ENCODE measurements at places on chromosomes 3 and 15.

DNA sequence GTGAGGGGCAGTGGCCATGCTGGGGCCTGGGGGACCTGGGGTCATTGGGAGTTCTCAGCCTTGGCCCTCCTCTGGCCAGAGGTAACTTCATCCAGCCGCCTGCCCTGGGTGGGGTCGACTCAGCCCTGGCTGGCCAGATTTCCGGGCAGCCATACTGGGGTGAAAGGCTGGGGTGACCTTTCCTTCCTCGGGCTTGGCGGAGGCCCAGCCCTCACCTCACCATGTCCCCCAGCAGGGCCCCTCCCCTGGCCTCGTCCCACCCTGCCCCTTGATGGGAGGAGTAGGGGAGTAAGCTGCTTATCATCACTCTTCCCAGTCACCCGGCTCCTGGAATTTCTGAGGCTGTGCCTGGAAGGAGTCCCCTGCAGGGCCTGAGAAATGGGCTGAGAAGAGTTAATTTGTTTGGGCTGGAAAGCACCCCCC lies 5.4 kb downstream of the SEMA3F start:
- DNase-seq: no peak

DNA sequence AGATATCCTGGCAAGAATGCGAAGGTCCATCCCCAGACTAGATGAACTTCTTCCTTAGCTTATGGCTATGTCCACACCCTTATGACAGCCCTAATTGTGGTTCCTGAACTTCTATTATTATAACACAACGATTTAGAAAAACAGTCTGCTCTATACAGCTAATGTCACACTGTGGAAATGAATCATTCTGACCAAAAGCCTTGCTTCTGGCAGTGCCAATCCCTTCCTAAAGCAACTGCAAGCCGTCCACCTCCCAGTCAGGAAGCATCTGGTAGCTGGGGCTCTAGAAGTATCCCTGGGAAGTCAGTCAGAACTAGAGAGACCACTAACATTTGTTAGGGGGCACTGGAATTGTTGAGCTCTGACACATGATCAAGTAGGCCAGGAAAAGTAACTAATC lies 45.0 kb downstream of the MYO5A start:
- no peak for DNase-seq

DNA sequence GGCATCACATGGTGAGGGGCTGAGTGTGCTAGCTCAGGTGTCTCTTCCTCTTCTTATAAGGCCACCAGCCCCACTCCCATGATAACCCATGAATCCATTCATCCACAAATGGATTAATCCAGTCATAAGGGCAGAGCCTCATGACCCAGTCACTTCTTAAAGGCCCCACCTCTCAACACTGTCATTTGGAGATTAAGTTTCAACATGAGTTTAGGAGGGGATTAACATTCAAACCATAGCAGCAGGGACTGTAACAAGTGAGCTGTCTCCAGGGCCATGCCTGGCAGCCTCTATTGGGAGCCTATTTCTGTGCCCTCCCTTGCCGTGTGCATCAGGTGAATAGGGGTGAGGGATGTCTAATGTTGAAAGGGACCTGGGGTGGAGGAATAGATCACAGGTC lies 77.5 kb downstream of the CHRD start:
- DNase-seq: no peak

DNA sequence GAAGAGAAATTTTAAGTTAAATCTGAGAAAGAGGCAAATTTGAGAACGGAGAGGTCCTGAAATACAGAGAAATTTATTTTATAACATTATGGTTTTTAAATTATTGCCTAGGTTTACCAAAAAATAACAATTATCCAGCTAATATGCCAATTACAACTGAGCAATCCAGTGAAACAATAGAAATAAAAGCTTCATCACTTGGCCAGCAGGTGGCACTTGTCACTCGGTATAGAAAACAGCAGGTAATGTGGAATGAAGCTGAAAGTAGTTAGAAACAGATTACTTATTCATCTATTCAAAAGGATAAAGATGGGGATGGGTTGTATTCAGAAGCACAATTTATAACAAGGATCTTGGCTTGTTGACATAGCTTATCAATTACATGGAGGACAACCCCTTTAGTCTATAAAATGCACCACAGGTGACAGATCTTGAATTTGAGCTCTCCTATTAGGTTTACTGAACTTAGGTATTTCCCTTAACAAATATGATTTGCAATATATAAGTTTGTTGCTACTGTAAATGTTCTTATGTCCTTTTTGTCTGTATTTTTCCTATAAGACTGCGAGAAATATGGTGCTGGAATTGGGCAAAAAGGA lies 70.1 kb upstream of the GUCA1C start:
- peak; percentile 24 for DNase-seq

- no peak for DNase-seq
Observed at GRCh38 chr3:43074901-43075689, 30.8 kb downstream of the POMGNT2 start.

DNA sequence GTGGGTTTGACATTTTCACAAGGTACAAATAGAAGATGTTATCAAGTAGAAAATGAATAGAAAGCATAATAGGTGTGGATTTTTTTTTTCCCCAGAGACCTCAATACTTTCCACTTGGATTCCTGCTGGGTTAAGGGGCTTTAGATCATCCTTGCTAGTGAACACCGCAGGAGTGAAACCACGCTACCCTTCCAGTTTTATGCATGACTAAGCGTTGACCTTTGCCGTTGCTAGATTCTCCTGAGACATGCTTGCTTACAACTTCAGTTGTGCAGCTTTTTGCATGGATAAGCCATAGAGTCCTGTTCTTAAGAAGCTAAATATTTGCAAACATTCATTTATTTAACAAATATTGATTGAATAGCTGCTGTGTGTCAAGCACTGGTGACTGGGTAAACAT lies 299.7 kb upstream of the LMCD1 start:
- no peak for DNase-seq

- no peak for DNase-seq
Observed at GRCh38 chr3:193554811-193555210, at the start of gene ATP13A4. Gene ATP13A4 (minus strand): TSS chr3:193554895. CDS start chr3:193554799, 96 bp downstream.

DNA sequence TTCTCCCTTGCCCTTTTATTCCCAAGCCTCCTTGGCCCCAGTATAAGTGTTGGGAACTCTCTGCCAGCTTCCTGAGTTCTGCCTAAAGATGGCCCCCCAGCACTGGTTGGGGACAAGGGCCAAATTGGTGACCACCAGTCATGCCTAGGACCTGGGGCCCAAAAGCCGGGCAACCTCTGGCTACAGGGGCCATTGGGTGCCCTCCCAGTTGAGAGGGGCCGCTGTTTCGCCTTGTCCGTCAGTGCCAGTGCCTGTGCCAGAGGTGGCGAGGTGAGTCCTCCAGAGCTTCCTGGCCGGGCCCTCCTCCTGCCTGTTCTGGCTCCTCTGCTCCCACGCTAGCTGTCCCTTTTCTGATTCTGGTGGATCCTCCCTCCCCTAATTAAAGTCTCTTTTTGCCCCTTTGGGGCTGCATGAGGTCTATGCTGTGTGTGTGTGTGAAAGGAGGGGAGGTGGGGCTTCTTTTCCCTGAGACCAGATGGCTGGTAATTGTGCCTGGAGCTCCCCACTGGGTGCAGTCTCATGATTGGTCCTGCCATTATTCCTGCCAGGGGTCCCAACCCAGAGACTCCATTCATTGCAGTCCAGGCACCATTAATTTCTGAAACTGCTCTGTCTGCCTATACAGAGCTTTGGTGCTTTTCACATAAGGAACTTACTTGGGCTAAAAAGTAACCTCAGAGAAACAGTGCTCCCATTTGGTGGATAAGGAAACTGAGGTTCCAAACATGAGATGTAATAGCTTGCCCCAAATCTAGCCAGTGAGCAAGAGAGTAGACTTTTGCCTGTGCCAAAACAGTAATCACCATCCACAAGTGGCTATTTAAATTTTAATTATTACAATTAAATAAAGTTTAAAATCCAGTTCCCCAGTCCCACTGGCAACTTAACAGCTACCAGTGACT lies 3.1 kb upstream of the TTLL3 start:
- DNase-seq: no peak

DNA sequence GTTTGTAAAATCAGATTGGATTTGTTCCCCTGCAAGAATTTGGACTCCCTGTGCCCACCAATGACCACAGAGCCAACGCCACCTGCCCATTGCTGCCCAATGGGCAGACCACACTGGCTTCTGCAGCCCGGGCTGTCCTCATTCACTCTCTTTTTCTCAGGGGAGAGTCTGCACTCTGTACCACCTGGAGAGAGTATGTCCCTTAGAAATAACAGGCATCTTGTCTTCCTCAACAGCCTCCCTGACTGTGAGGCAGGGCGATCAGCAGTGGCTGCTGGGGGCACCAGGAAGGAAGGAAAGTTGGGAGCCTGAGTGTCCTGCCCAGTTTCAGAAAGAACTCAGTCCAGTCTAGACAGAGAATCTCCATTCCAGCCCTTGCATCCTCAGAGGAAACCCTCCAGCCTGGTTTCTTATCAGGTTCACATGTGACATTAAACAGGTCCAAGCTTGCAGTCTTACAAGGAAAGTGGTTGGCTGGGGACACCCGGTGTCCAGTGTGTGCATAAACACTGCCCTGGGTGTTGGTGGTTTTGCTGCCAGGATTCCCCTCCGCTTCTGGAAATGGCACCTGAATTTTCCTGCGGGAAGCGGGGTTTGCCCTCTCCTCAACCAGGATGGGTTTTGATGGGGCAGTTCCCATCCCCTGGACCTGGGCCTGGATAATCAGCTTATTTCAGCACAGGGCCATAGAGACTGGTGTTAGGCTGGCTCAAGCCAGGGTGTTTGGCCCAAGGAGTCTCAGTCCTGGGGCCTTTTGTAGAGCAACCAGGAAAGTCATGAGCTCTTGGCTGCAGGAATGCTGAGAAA lies 37.2 kb downstream of the SSUH2 start:
- DNase-seq: no peak

GRCh38 chr3:177921153-177921552 lies 615.1 kb upstream of the KCNMB2 start:
- DNase-seq: no peak

DNA sequence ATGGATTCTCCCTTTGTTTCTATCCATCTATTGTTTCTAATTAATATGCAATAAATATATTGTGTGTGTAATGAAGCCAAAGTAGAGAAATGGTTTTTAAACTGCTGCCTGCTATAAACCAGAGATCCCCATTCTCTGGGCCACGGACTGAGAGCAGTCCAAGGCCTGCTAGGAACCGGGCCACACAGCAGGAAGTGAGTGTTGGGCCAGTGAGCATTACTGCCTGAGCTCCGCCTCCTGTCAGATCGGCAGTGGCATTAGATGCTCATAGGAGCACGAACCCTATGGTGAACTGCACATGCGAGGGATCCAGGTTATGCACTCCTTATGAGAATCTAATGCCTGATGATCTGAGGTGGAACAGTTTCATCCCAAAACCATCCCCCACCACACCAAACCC lies 85.2 kb upstream of the POMGNT2 start:
- no peak for DNase-seq

DNA sequence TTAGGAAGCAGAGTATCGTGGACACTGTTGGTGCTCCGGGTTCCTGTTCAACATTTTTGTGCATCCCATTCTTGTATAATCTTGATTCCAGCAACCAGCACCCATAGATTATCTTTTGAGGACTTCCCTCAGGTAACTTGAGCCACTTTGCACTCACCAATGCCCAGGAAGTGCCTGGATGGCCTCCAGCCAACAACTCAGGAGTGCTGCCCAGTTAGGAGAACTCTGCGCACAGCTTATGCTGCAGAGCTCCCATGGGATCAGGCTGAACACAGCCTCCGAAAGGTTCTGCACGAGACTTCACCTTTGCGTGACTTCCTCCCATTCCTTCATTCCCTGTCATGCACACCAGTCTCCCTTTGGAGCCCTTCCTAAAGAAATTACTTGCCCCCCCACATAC lies 64.3 kb upstream of the LRRN1 start:
- no peak for DNase-seq

DNA sequence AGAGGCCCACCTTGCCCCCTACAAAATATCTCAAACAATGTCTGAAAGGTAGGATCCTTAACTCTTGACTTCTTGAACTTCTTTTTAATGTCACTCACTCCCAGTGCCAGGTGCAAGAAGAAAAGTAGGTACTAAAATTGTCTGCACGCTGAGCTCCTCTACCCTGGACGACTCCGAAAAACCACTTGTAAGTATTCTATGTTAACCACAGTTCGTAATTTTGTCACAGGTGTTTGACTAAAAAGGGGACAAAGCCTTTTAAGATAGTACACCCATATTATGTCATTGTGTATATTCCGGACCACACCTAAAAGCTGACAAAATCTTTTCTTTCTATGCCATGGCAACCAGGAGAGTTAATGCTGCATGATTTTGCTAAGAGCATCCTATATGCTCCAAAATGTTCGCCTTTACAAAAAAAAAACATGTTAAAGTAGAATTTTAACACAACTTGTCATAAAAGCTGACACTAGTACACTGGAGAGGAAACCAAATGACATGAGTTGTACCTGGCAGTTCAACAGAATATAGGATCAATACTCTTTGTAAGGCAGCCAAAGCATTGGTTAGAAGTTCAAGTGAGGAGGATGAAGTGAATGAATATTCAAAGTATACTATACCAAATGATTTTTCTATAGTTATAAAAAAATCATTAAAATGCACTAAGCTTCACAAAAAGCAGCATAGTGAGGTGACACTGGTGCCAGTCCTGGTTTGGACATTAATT lies 210.5 kb downstream of the FOXP1 start:
- peak; percentile 45 for DNase-seq

DNA sequence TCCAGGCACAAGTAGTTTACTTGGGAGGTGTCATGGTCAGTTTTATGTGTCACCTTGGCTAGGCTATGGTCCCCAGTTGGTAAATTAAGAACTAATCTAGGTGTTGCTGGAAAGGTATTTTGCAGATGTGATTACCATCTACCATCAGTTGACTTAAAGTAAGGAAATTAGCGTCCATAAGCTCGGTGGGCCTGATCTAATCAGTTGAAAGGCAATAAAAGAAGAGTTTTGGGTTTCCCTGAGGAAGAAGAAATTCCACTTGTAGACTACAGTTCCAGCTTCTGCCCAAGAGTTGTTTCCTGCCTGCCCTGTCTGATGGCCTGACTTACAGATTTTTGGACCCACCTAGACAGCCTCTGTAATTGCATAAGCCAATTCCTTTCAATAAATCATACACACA lies 438.7 kb upstream of the PROK2 start:
- DNase-seq: no peak

DNA sequence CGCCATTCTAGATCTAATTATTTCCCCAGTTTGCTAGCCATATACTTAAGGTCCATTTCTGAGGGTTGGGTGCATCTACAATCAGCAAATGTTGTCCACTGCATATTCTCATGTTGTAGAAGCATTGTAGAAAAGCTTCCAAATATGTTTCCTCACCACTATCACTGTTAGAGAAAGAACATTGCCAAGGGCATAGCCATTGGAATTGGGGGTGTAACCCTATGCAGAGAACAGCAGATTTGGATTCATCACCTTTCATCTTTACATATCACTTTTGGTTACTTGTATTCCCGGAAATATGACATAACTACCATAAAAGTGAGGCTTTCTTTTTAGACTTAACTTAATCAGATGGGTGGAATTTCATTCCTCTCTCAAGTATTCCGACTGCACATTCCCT lies 203.6 kb downstream of the LSAMP start:
- DNase-seq: no peak

DNA sequence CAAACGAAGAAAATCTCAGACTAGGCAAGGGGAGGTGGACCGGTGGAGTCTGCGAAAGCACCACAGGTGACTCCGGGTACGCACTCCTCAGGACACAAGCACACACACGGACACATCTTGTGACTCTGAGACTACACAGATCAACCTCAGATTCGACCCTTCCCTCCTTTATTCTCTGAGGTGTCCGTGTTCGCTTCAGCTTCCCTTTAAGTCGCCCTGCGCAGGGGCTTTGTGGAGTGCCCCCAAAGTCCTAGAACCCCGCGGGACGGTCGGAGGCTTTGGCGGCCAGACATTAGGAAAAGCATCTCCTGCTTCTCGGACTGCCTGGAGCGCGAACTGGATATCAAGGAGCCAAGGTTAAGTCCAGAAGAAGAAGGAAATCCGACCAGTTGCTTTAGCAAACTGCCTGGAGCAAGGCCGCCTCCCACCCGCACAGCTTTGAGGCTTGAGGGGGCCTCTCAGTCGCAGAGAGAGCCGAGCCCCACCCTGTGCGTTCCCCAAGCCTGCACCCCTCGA lies 730 bp downstream of the DGKG start:
- no peak for DNase-seq

Data from NCI-H187 treated with DMSO at 0.1 percent for 48 hours (cell line).